ENCODE measurements at places on chromosomes 6 and 20. TPM values are rescaled to one million over a fixed set of nuclear protein-coding genes. Genes with fewer than 3 reads are reported as not detected.

Gene SPEF1
- 0.22 TPM for total RNA-seq

DNA sequence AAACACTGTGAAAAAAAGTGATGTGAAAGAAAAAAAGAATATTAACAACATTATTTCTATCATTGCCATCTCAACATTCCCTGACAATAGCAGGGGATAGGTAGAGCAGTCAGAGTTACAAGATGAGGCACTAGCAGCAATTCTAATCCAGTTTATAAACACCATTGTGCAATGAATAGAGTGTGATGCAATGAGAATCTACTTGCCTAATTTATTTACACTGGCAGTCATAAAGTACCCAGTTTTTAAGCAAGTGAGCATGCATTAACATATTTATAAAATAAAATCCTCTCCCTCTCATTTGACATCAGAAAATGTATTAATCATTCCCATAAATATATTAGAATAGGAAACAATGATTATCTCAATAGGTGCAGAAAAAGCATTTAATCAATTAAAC is 2.5 kb upstream of the MANEA start:
- DNase-seq: no peak

DNA sequence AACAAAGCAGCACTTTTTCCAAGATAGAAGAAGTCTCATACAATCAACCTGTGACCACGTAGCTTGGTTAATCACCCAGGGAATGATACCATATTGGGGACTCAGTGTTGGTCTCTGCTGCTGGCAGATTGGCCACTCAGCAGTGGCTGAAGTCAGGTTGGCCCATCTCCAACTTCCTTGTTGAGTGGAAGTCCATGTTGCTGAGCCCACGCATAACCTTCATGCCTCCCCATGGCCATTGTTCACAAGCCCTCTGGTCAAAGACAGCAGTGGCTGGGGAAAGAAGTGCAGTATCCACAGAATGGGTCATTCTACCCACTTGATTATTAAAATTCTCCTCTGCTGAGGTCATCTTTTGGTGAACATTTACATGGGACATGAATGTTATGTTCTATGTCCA is 38.5 kb downstream of the PKIB start:
- no peak for DNase-seq

DNA sequence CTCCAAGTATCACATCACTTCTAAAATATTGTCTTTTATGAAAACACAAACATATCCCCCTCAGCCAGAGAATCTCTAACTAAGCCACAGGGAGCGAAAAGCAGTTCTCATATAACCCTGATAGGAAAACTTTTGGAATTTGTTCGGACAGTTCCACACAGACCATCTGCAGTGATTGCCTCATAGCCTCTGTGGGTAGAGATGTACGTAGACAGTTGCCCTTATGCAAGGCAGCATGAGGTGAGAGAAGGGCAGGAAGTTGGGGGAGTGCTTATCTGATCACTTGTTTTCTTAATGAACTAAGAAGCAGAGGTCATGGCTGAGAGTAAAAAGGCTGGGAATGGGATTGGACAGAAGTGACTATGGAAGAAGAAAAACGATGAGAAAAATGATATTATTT is 39.6 kb downstream of the SLC23A2 start:
- DNase-seq: no peak
